ENCODE measurements at places on chromosomes 6 and 20.

DNA sequence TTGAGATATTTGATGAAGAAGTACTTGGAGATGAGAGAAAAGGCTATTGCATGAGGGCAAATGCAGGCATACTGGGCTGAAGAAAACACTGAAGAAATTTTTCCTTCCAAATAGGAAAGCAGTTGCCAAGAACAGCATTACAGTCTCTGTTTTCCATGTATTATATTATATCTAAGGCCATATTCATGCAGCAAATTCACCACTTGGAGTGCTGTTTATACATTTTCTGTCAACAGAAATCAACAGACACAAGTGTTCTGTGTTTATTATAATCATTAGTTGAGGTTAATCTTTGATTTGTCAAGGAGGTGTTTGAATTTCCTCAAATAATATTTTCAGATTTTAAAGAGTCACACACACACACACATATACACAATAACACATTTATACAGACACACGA is 268.8 kb upstream of the PLCB4 start:
- no peak for DNase-seq

DNA sequence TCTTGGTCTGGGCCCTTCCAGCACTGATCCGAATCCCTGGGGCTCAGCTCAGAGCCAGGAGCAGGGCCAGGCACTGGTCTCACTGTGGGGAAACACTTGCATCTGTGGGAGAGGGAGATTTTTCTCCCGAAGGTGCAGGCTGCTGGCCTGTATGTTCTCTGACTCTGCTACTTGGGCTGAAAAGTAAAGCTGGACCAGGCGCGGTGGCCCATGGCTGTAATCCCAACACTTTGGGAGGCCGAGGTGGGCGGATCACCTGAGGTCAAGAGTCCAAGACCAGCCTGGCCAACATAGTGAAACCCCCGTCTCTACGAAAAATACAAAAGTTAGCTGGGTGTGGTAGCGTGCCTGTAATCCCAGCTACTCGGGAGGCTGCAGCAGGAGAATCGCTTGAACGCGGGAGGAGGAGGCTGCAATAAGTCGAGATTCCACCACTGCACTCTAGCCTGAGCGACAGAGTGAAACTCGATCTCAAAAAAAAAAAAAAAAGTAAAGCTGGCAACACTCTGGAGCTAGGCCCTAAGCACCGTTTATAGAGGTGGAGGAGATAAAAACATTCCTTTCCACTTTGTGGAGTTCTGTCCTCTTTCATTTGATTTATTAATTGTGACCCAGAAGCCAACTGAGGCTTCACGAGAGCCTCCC is 41.7 kb downstream of the JPH2 start:
- no peak for DNase-seq

DNA sequence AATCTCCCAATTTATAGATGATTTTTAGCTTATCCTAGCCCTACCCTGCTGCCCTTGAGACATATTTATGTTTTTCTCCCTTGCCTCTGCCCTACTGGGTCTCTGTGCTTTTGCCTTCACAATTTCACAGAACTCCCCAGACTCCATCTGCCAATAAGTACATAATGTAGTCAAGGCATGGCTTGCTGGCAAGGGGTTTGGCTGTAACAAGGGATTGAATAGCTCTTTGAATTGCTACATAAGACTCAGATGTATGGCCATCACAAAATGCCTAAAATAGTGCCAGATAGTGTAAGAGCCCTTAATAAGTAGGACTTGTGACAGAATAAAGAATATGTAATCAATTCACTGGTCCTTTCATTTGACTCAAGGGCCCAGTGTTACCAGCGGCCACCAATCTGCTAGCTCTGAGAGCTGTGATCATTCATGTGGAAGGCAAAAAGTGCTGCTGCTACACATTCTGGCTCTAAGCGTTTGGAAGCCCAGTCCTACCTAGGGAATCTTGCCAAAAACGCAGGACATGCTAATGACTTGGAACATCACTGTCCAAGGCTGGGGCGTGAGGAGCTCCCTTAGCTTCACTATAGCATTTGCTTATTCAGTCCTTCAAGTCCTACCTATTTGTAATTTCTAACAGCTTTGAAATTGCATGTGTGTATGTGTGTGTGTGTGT is 20.5 kb downstream of the CLVS2 start:
- no peak for DNase-seq

DNA sequence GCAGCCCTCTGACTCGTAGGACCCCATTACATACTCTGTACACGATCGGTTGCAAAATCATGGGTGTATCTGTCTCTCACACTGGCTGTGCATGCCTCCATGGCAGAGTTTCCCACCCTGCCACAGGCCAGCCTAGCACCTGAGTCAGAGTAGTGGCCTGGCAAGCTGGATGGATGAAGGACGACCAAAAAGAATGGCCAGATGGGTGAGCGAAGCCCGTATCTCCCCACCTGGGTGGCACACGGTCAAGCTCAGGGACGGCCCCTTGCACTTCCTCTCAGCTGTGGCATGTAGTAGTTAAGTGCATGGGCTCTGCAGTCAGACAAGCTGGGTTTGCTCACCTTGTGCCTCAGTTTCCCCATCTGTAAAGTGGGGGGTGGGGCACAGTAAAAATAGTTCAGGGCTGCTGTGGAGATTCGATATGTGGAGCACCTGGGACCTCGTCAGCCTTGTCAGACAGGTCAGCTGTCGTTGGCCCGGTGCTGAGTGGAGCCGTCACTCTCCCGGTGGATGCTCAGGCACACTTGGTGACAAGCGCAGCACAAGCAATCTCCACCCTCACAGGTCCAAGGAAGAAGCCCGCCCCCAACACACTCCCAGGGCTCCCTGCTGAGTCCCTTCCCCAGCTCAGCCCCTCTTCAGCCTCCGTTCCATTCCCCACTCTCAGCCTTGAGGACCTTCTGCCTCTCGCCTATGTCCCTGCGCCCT is 12.6 kb downstream of the CPNE5 start:
- no peak for DNase-seq

GRCh38 chr6:135703621-135704020 is 147.9 kb upstream of the PDE7B start:
- no peak for DNase-seq

DNA sequence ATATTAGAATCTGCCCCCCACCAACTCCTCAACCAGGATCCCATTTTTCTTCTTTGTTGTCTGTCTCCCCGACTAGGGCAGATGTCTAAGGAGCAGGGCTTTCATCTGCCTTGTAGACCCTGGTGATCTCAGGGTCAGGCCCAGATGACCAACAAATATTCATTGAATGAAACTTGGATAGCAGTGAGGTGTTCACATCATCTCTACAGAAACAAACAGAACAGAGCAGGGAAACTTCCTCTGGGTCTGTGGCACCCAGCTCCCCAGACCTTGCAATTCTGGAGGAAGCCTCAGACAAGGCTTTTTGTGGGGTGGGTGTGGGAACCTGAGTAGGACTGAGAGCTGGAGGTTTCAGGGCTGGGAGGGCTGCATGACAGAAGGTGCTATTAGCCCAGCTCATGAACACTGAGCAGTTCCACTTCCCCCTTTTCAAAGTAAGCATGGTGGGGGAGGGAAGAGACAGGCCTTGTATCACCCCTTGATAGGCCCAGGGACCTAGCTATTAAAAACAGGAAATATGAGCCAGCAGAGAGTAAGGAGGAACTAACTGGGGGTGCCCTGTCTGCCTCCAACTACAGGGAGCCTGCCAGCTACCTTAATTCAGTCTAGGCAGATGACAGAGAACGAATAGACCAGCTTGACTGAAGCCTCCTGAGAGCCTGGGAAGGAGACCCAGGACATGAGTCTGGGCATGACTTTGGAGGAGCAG is 37.3 kb upstream of the TOP1 start:
- no peak for DNase-seq

DNA sequence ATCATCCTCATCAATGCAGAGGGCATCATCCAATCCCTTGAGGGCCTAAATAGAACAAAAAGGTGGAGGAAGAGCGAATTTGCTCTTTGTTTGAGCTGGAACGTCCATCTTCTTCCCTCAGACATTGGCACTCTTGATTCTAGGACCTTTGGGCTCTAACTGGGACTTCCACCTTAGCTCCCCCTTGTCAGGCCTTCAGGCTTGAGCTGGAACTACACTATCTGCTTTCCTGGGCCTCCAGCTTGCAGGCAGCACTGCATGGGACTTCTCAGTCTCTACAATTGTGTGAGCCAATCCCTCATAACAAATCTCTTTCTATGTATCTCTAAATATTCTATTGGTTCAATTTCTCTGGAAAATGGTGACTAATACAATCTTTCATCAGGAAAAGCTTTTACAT is 155.4 kb downstream of the MCHR2 start:
- no peak for DNase-seq

DNA sequence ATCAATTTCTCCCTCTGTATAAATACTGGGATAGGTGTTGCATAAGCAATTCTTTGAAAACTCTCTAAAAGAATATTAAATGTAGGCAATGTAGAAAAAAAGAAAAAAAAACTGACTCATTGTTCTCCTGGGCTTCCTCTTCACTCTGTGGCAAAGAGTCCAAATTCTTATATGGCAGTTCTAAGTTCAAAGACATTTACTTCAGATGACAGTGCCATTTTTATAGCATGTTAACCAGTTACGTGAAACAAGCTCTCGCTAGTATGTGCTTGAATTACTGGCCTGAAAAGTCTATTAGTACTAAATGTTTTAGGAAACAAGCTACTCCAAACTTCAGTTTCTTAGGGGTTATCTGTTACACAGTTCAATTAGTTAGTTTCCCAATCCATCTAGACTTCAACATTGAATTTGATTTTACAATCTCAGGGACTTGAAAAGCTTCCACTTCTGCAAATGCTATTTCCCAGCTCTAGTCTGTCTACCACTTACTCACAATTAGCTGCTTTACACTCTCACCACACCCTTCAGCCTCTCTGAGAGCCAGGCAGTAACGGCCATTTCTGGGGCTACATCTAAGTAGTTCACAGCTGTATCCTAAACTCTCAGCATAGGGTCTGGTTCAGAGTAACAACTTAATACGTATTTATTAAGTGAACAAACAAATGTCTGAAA is 100.4 kb downstream of the OGFRL1 start:
- no peak for DNase-seq

- DNase-seq = no peak
Observed at GRCh38 chr6:108556866-108557493, 3.7 kb upstream of the FOXO3 start.

DNA sequence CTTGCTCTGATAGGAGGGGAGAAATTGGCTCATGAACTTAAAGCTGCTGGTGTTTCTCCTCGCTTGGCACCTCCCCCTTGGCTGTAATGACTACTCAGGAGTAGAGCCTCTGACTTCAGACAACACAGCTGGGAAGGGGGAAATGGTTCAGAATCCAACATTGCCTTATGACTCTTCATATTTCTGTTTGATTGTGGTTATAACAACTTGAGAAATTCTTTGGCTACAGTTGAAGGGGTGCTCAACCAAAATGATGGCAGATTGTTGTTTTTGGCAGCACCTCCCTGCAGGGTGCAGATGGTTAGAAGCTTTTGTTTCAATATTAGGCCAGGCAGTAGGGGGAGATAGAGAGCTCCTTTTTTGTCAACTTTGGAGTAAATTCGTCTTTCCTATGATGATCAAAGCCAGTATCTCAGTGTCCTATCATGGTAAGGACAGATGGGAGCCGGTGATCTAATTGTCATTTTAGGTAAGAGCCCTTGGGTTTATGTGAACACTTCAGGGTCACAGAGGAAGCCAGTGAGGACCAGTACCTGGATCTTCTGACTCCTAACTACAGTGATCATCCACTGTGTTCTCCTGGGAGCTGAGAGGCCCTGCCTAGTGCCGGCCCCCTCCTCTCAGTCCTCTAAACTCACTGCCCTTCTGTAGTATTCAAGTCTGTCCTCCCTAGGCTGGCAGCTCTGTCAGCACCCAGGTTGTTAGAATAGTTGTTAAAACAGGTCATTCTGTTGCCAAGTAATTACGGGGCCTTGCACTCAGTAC is 39.9 kb downstream of the RPRD1B start:
- DNase-seq = peak; percentile 81

DNA sequence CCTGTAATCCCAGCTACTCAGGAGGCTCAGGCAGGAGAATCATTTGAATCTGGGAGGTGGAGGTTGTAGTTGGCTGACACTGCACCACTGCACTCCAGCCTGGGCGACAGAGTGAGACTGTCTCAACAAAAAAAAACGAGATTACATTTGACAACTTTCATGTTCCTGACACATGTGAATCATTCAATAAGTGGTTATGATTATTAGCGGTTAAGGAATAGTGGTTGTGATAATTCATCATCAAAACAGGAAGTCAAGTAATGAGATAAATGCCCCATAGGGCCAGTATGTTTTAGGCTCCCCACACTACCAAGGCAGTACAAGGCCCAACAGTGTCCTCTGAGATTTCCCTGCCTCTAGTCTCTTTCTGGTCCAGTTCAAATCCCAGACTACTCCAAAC is 2.5 kb downstream of the HDDC2 start:
- DNase-seq = no peak

GRCh38 chr6:78390066-78390465 is 477.3 kb upstream of the IRAK1BP1 start:
- no peak for DNase-seq

GRCh38 chr6:25066593-25066992 is 130.8 kb upstream of the RIPOR2 start:
- no peak for DNase-seq

DNA sequence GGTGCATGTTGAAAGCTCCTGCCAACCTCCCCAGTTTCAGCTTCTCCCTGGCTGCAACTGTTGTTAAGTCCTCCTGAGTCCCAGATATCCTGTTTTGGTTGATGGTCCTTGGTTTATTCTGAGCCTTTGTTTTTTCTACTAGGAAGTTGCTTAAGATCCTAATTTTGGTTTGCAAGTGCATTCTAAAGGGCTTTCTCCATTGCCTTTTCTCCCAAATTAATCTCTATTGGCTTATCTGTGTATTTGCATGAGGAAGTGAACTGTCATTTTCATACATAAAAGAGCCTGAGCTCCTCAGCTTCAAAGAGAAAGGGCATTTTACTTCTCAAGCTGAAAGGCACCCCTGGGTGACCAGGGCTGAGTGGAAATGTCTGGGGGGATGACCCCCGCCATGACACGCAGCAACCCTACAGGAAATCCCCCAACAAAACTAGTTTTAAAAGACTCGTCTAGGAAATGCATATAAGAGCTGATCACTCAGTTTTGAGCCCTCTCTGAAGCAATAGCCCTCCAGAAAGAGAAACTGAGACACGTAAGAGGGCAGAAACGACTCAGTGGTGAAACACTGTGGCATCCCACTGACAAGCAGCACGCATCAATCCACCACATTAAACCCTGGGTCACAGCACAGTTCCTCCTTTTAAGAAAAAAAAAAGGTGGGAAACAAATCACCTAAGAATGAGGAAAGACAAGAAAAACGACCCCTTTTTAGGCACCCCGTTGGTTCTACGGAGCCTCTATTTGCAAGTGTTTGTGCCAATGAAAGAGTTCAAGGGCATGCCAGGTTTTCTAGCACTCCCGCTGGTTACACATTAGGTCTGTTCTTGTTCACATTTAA is 140.9 kb downstream of the THBS2 start:
- DNase-seq = no peak

DNA sequence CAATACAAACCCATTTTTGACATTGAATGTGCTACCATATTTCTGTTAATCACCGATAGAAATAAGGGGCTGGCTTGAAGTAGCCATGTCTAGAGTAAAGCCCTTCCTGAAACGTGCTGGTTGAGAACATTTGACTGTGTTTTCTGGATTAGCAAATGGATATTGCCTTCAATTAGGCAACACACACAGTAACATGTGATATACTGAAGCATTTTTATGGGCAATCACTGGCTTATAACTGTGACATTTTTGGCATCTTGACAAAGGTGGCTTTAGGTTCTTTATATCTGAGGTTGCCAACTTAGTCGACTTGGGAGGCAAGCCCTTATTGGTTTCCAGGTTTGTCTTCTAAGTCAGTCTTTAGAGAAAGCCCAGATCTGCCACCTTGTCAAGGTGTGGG is 292.9 kb downstream of the BTBD3 start:
- no peak for DNase-seq

- DNase-seq = no peak
Observed at GRCh38 chr20:54173653-54174456, at the start of gene CYP24A1. Gene CYP24A1, minus strand, starts transcription at chr20:54173986. Its CDS starts 407 bp downstream, at chr20:54173579.

All from AG09319 (cell line).